Activated CD4-positive, alpha-beta T cell treated with anti-CD3 and anti-CD28 coated beads for 1 hour (primary cell): ENCODE measurements at places on chromosomes 4 and X.

GRCh38 chr4:177079327-177079726, 230.3 kb upstream of the NEIL3 start:
- no peak for DNase-seq

- DNase-seq = no peak
Observed at GRCh38 chr4:25818371-25818871, 44.4 kb downstream of the SEL1L3 start.

DNA sequence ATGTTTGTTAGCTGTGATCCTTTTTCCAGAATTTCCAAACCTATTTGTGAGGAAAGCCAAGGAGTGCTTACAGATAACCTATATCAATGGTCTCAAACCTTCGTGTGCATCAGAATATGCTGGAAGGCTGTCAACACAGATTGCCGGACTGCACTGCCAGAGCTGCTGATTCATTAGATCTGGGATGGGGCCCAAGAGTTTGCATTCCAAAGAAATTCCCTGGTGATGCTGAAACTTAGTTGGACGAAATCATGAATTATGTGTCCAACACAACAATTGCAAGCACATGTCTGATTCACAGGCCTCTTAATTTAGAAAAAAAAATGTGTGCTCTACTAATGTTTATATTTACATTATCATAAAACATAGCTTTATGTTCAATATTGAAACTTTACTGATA, 544.0 kb upstream of the AMOT start:
- DNase-seq = no peak

DNA sequence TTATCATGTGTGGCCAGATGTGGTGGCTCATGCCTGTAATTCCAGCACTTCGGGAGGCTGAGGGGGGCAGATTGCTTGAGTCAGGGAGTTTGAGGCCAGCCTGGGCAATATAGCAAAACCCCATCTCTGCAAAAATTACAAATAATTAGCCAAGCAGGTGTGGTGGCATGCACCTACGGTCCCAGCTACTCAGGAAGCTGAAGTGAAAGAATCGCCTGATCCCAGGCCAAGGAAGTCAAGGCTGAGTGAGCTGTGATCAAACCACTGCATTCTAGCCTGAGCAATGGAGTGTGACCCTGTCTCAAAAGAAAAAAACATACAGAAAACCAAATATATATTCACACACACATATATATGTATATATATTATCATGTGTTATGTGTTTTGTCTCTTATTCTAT, 15.0 kb downstream of the APELA start:
- no peak for DNase-seq

DNA sequence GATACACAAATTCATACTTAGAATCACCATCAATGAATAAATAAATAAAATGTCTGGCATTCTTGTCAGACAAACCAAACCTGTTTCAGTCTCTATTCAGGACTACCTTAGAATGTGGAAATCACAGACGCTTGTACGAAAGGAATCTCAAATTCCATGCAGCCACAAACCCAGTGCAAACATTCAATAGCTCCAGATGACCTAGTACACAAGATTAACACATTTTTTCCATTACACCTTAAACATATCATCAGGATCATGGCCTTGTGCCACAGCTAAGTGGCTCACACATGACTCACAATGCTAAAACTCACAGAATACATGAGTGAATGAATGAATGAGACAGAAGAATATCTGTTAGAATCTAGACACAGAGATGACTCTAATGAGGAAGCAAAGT, 134.2 kb downstream of the PWWP3B start:
- no peak for DNase-seq

- DNase-seq = no peak
Observed at GRCh38 chr4:47106561-47106960, 75.2 kb downstream of the GABRB1 start.

- no peak for DNase-seq
Observed at GRCh38 chrX:40073439-40074054, 24.2 kb downstream of the BCOR start.

- no peak for DNase-seq
Observed at GRCh38 chrX:129798888-129799287, 19.1 kb downstream of the SASH3 start.

GRCh38 chr4:26094911-26095310, 180.9 kb downstream of the SMIM20 start:
- DNase-seq = no peak

GRCh38 chr4:141659539-141659938, 23.2 kb downstream of the IL15 start:
- DNase-seq = no peak

GRCh38 chr4:83013420-83013867, 2.8 kb upstream of the LIN54 start:
- no peak for DNase-seq

DNA sequence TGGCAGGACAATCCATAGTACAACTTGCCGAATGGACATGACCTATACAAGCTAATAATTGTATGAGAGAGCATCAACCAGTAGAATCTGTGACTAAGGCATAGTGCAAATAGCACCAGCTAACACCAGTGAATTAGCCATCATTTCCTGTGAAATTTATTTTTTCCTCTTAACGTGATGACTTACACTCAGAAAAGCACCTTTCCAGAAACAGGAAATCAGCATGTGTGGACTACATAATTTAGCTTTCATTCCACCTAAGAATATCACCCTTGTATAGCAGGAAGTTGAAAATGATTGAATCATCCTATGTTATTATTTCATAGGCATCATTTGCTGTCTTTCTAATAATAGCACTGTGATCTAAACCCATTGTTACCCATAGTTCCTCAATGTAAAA, 1393.4 kb upstream of the PCDH7 start:
- DNase-seq = no peak

- no peak for DNase-seq
Observed at GRCh38 chrX:149453030-149453429, 52.1 kb downstream of the IDS start.

DNA sequence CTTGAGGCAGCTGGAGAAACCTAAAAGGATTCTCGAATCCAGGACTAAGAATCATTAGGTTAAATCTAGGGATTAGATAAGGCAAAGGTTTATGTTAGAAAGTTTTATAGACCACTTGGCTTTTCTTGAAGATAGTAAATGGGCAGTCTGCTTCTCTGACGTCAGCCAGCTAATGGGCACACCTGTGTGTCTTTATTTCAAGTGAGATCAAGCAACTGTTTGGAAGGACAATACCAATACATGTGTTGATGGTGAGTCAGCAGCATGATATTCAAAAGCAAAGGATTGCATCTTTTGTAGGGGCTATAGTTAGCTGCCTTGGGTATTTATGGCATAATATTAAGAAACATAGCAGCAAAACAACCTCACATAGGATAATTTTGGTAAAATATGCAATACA, 46.5 kb upstream of the GRPR start:
- DNase-seq = no peak

- no peak for DNase-seq
Observed at GRCh38 chr4:23942471-23942870, 52.6 kb upstream of the PPARGC1A start.

- no peak for DNase-seq
Observed at GRCh38 chr4:66340286-66340893, 670.1 kb upstream of the EPHA5 start.

DNA sequence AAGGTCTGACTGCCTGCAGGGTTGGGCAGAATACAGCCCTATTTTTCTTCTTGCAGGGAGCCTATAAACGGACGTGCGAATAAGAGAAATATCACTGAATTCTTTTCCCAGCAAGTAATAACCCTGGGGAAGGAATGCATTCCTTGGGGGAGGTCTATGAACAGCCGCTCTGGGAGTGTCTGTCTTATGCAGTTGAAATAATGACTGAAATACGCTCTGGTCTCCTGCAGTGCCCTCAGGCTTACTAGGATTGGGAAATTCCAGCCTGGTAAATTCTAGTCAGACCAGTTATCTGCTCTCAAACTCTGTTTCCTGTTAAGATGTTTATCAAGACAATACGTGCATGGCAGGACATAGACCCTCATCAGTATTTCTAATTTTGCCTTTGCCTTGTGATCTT, 72.1 kb upstream of the FAM241A start:
- no peak for DNase-seq

GRCh38 chr4:132108784-132109183, 1040.3 kb upstream of the PCDH10 start:
- no peak for DNase-seq

DNA sequence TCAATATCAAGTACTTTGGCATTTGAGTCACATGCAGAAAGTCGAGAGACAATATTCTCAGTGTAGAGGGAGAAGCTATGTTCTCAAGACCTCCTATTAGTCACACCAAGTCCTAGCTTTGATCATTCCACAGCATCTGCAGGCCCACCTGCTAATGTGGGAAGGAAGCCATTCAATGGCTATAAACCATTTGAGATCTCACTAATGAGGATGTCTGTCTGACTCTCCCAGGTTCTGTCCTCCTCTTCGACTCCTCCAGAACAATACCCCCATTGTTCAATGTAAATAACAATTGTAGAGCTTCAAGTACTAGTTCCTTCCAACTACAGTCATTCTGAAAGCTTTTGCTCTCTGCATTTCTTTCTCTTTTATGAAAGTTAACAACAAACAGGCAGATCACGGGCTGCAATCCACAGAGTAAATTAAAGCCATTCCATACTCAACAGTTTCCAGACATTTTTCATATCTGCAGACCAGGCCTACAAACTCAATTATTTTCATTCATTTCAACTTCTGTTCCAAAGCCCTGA, 140.2 kb upstream of the EDNRA start:
- DNase-seq = no peak

- DNase-seq = no peak
Observed at GRCh38 chr4:112510291-112511092, 5.5 kb downstream of the NEUROG2 start.

DNA sequence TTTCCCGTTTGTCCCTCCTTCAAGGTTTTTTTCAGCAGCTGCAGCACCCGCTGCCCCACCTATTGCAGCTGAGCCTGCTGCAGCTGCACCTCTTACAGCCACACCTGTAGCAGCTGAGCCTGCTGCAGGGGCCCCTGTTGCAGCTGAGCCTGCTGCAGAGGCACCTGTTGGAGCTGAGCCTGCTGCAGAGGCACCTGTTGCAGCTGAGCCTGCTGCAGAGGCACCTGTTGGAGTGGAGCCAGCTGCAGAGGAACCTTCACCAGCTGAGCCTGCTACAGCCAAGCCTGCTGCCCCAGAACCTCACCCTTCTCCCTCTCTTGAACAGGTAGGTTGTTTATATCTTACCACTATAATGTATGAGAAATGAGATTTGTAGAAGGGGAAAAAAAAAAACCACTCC, 4.5 kb downstream of the PRR27 start:
- no peak for DNase-seq

DNA sequence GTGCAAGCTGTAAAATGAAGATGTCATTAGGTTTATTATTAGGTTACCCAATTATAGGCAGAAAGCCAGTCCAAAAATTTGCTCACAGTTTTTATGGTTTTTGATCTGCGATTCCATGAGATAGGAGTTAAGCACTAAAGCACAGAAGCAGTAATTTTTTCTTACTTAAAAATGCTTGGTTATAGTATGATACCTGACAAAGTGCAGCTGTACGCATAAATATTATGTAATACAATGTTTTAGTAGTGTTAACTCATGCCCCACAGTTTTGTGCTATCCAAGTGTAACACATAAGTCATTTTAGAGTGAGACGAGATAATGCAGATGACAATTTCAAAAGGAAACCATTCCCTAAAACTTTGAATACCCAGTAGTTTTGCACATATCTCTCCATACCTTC, 357.8 kb downstream of the TMA16 start:
- no peak for DNase-seq

- no peak for DNase-seq
Observed at GRCh38 chr4:123956204-123956603, 559.6 kb downstream of the SPRY1 start.

- DNase-seq = no peak
Observed at GRCh38 chr4:112518675-112519074, 2.7 kb upstream of the NEUROG2 start.

GRCh38 chr4:78347527-78347926, 204.0 kb upstream of the ANXA3 start:
- no peak for DNase-seq

DNA sequence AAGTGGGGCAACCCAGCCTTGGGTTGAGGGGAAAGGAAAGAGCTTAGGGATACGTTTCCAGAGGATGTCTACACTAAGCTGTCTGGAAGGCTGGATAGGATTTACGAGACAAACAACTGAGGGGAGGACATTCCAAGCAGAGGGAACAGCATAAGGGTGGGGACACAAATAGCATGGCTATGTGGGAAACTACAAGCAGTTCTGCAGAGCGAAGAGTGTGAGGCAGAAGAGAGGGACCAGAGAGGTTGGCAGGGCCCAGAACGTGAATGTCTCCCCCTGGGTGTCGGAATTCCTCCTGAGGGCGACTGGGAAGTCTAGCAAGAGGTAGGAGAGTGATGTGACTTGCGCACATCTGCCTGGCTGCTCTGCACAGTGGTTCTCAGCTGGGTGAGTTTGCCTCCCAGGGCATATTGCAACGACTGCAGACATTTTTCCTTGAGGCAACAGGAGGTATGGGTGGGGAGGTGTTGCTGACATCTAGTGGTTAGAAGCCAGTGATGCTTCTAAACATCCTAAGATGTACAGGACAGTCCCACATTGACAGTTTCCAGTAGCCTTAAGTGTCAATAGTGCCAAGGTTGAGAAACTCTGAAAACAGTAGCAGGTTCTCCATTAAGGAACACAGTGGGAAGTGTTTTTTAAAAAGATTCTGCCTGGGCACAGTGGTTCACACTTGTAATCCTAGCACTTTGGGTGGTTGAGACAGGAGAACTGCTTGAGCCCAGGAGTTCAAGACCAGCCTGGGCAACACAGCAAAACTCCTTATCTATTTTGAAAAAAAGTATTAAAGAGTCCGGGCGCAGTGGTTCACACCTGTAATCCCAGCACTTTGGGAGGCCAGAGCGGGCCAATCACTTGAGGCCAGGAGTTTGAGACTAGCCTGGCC, 9.2 kb downstream of the NDUFA1 start:
- DNase-seq = peak; percentile 7

DNA sequence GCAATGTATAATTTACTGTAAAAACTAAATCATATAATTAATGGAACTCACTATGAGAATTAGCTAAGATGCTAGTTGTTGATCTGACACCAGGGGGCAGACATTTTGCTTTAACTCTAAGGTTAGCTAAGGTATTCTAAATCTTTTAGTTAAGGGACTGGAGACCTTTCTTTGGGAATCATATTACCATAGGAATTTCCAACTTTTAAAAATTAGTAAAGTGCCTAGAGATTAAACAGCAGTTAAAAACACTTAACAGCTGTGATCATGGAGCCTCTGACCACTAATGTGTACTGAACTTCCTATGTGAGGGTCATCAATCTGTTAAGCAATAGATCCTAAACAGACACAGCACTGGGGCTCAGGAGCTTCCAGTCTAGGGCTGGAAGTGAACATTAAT, 226.6 kb downstream of the NSUN7 start:
- no peak for DNase-seq

- DNase-seq = no peak
Observed at GRCh38 chr4:32884198-32884597, 2164.0 kb downstream of the PCDH7 start.

- no peak for DNase-seq
Observed at GRCh38 chr4:153205757-153206156, 1.5 kb downstream of the TRIM2 start.

- no peak for DNase-seq
Observed at GRCh38 chr4:53009824-53010223, 147.7 kb downstream of the RASL11B start.
